ENCODE measurements at places on chromosomes 7 and 10.

DNA sequence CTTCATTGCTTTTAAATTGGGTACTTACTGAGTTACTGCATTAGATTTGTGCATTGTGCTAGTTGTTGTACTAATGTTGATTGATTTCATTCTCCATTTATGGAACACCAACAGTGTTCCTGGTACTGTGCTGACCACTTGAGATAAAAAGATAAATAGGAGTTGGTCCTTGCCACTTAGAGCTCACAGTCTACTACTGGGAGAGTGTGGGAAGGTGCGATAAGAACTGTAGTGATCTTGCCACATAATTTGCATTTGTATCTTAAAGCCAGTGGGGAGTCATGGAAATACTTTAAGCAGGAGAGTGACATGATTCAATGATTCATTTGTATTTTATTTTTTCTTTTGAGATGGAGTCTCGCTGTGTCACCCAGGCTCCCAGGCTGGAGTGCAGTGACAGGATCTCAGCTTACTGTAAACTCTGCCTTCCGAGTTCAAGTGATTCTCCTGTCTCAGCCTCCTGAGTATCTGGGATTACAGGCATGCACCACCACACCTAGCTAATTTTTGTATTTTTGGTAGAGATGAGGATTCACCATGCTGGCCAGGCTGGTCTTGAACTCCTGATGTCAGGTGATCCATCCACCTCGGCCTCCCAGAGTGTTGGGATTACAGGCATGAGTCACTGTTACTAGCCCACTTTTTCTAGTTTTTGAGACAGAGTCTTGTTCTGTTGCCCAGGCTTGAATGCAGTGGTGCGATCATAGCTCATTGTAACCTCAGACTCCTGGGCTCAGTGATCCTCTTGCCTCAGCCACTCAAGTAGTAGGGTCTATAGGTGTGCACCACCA lies 51.2 kb upstream of the TMEM248 start:
- DNase-seq = no peak

GRCh38 chr7:24718977-24719491 lies 38.2 kb downstream of the GSDME start:
- DNase-seq = no peak

DNA sequence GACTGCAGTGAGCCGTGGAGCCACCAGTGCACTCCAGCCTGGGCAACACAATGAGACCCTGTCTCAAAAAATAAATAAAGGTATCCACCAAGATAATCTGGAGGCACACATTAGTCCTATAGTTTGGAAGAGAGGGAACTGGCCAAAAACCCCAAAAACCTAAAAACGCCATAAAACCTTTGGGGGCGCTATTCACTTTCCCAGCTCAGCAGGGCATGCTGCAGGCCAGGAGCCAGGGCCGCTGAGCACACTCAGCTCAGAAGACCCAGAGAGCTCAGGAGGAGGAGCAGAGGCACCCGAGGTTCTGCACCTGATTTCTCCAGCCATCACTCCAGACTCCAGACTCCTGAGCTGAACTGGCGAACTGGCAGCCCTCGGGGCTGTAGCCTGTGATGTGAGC lies 167.2 kb upstream of the IMMP2L start:
- DNase-seq = no peak

GRCh38 chr10:111724121-111724520 lies 459.4 kb downstream of the GPAM start:
- no peak for DNase-seq

GRCh38 chr7:40977533-40977932 lies 725.4 kb downstream of the INHBA start:
- DNase-seq = no peak

DNA sequence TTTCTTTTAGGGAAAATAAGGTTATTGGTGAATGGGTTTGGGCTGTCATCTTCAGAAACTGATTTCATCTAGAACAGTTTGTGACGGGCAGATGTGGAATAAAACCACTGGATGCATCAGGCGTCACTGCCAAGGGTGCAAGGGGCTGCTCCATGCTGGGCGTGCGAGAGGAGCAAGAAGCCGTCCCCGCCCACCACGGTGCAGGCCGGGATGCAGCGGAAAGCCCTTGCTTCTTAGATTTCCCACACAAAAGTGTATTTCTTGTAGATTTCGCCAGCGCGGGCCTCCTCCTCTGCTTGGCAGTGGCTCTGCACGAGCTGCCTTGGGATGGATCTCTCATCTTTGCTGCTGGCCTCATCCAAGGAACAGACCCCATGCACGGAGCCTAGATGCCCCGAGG lies 189.3 kb downstream of the CUX1 start:
- no peak for DNase-seq

GRCh38 chr10:123573236-123574108 lies 92.7 kb upstream of the GPR26 start:
- no peak for DNase-seq

DNA sequence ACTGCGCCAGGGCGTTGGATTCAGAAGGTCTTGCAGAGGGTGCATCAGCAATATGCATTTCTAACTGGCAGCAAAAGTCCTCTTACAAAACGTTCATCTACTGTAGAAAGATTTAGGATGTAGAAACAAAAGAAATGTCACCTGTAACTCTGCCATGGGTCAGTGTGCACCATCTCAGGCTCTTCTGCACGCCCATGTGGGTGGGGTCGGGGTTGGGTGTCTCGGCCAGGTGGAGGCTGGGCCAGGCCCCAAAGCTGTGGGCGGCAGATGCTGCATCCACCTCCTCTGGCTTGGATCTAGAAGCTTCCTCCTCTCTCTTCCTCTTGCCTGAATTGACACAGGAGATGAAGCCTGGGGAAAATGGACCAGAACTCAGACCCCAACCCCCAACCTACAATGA lies 111.3 kb upstream of the PPP2R2D start:
- DNase-seq = no peak
